ENCODE measurements at places on chromosomes 16 and 17.

DNA sequence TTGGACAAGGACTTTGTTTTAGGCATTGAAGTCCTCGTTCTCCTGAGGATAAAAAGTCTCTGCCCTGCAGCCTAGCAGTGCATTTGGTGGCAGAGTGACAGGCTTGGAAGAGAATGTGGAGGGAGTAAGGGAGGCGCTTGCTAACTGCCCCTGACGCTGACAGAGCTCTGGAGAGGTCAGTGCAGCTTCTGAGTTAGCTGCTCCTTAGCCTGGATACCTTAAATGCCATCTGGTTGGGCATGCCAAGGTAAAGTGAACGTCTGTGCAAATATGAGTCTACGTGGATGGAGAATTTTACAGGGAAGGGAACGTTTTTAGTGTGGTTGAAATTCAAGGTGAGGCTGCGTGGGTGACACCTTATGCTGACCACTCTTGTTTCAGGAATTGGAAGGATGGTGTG, 44.4 kb downstream of the SEC14L1 start:
- no peak for DNase-seq

- DNase-seq, result peak; percentile 98
These were observed at the start of gene SOCS3 for GRCh38 chr17:78359997-78360370. SOCS3 (minus strand) TSS chr17:78360077; CDS start chr17:78359095, 982 bp downstream.

DNA sequence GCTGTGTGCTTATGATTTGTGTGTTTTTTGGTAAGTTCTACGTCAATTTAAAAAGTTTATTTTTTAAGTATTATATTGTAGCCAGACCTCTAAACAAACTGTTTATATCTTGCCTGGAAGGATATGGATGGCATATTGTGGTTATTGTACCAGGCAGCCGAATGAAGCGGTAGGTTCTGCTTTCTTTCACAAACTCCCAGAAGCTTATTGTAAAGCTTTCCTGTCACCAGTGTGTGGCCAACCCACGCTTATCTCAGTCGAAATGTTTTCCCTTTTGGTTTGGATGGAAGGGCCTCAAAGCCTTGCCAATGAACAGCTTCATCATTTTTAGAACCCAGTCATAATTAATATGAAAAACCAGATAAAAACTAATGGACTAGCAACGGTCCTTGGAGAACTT, 53.1 kb downstream of the CYB5B start:
- DNase-seq, result no peak

GRCh38 chr17:58318065-58318481, 10.5 kb downstream of the TSPOAP1 start:
- no peak for DNase-seq

DNA sequence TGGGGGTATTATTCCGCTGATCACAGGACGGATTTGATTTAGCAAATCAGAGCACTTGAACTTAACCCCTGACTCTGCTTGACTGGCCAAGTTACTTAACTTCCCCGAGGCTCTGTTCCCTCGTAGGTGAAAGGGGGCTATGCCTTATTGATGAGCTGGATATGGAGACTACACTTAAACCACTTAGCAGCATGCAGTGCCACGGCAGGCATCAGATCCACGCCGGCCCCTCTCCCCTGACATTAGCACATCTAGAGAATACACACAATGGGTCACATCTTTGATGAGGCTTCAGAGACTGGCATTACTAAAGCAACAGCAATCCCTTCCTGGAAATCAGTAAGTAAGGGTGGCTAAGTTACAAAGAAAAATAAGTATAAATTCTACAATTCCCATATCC, 71.0 kb downstream of the ABCC12 start:
- no peak for DNase-seq

- DNase-seq, result no peak
These were observed 20.8 kb upstream of the ZNF423 start for GRCh38 chr16:49876716-49877129.

DNA sequence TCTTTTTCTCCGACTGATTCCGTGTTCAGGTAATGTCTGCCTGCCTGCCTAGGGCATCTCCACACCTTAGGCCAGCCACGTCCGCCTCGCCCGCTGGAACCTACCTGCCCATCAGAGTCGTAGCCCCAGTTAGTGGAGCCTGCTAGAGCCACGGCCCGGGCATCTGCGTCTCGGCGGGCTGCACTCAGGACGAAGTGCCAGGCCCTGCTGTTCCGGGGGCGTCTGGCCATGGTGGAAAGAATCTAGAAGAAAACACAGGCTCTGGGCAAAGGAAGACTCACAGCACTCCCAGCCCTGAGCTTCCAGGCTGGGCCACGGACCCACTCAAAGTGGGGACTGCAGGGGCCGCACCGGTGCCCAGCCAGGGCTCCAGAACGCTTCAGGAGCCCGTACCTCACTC, 1.1 kb downstream of the SPSB3 start:
- DNase-seq, result no peak

DNA sequence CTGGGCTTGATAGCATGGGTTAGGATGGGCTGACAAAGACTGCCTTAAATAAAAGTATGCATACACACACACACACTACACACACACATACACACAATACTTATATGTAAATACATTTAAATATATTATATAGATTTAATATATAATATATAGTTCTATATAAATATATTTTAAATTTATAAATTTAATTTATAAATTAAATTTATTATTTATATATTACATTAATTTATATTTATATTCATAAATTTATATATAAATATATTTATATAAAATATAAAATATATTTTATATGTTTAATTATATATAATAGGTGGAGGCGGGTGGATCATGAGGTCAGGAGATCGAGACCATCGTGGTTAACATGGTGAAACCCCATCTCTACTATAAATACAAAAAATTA, 83.2 kb downstream of the CDH13 start:
- DNase-seq, result no peak

DNA sequence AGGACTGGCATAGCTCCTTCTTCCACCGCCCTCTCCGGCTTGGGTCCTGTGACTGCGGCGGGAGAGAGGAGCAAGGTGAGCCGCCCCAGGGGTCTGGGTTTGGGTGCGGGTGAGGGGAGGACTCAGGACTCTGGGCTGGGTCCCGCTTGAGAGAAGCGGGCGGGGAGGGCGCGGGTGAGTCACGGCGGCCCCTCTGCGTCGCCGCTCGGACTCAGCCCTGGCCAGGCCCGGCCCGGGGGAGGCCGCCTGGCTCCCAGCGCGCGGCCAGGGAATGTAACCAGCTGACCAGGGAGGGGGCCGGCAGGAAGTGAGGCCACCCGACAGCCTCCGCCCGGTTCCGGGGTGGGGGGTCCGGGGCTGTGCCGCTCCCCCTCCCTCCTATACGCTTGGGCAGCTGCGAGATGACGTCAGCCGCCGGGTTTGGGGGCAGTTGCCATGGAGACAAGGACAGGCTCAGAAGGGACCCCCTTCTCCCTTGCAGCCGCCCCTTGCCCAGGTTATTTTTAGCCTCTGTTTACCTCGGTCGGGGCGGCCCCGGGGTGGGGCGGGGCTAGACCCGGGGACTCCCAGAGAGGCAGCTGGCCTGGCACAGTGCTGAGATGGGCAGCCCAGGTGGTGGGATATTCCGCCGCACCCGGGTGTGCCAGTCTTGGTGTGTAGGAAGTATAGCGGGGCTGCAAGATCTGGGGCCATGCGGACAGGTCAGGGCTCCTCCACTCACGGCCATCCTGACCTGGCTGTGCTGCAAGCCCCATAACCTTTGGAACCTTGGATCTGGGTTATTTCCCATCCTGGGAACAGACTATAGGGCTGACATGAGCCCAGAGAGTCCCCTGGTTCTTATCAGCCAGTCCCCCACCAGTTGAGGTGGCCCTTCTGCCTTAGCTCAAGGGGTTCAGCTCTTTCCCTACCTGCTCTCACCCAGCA, 1.6 kb downstream of the RIPOR1 start:
- DNase-seq, result no peak

GRCh38 chr17:75060434-75061054, 13.5 kb downstream of the KCTD2 start:
- no peak for DNase-seq

DNA sequence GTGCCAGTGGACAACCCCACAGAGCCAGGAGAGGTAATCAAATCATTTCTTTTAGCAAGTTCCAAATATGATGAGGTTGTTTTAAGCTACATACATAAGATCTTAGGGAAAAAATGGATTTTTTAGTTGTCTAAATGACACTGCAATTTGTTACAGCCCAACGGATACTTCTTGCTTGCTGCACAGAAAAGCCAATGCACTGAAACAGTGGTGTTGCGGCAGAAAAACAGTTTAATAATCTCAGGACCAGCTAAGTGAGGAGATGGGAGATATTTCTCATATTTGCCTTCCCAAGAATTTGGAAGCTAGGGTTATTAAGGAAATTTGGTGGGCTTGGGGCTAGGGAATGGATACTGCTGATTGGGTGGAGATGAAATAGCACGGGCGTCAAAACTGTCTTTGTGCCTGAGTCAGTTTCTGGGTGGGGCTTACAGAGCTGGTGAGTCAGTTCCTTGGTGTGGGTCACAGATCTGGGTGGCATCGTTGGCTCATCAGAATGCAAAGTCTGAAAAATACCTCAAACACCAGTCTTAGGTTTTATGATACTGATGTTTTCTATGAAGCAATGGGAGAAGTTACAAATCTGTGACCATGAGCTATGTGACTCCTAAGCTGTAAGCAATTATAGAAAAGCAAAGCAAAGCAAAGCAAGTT, 255.4 kb downstream of the IRX3 start:
- DNase-seq, result no peak

DNA sequence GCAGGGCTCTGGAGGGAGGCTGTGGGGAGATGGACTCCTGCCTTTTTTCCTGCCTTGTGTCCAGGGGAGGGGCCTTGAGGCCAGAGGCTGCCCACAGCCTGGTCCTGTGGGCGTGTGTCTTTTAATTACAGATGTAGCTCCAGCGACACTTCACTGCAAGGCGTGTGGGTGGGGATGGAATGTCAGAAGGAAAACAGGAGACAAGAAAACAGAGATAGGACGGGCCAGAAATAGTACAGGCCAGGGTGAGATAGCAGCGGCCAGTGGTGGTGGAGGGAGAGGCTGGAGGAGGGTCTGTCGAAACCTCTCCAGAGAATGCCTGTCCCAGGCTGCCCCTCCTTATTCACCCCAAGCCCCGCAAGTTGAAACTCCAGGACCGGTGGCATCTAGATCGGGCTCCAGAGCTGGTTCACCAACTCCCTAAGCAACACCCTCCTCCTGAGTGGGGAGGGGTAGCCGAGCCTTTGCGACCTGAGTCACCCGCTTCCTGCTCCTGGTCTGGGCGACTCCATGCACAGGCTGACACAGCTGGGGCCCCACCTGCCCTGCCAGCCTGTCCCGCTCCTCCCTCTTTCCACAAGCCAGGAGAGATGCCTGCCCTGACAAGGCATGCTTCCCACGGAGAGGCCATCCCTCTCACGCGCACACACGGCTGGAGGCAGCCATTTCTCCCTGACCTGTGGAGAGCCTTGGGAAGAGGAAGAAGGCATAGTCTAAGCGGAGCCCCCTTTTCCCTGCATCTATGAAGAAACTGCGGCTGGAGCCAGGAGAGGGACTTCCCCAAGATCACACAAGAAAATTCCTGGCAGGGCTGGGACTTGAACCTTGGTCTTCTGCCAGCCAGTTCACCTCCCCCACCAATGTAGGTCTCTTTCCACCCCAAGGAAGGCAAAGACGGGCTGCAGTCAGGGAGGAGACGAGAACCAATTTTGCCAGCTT, 6.6 kb upstream of the JUP start:
- DNase-seq, result no peak

DNA sequence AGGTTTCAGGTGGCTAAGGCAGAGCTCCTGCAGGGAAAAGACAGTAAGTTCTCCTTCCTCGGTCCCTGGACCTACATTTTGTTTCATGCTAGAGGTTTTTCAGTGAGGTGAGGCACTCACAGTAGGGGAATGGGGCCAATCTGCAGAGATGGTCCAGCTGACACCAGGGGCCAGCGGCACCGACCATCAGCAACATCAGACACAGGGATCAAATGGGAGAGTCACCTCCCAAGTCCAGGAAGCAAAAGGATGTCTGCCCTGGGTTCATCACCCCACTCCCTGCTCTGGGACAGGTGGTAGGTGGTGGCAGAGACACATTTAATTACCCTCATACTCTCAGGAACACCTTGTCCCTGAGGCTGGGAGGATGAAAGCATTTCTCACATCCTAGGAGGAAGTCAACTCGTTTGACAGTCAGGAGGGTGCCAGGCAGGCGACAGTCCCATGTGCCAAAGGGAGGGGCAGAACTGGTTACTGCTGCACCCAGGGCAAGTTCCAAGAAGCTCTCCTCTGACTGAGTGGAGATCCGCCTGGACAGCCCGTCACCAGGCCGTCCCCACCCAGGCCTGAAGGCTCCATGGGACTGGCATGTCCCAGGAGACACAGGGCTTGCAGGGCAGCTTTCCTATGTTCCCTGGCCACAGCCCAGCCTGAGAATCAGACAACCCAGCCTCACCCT, 19.2 kb downstream of the ATP6V0D1 start:
- no peak for DNase-seq

DNA sequence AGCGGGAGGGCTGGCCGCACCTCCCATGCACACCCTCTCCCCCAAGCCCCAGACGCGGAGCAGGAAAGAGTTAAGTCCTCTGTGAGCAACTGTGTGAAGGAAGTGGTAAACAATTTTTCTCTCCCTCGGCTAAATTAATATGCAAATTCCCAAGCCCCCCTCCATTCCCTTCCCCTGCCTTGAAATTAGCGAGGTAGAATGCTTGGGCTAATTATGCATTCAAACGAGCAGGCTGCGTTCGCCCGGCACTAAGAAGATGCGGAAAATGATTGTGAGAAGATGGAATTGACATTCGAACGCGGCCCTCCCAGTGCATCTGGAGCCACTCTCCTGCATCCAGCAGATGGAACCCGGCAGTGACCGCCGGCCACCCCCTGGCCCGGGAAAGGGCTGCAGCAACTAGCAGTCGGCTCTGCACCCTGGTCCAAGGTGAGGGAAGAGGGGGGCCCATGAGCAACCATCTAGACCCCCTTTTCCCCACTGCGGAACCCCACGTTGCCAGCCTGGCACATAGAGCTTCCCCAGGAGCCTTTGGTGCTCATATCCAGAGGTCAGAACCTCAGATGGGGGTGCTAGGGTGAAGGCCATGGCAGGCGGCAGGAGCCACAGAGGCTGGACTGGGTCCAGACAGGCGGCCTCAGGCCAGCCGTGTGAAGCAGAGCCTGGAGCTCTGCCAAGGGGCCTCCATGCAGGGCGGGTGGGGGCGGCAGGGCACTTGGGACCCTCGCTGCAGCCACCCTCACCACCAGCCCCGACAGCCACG, 49.1 kb upstream of the ACSF3 start:
- no peak for DNase-seq

Data from smooth muscle cell of the brain vasculature (primary cell).